Pancreas (tissue), 10 donors: ENCODE measurements at places on chromosomes 3 and 15. TPM values are rescaled to one million over a fixed set of nuclear protein-coding genes. Genes with fewer than 3 reads are reported as not detected.

DNA sequence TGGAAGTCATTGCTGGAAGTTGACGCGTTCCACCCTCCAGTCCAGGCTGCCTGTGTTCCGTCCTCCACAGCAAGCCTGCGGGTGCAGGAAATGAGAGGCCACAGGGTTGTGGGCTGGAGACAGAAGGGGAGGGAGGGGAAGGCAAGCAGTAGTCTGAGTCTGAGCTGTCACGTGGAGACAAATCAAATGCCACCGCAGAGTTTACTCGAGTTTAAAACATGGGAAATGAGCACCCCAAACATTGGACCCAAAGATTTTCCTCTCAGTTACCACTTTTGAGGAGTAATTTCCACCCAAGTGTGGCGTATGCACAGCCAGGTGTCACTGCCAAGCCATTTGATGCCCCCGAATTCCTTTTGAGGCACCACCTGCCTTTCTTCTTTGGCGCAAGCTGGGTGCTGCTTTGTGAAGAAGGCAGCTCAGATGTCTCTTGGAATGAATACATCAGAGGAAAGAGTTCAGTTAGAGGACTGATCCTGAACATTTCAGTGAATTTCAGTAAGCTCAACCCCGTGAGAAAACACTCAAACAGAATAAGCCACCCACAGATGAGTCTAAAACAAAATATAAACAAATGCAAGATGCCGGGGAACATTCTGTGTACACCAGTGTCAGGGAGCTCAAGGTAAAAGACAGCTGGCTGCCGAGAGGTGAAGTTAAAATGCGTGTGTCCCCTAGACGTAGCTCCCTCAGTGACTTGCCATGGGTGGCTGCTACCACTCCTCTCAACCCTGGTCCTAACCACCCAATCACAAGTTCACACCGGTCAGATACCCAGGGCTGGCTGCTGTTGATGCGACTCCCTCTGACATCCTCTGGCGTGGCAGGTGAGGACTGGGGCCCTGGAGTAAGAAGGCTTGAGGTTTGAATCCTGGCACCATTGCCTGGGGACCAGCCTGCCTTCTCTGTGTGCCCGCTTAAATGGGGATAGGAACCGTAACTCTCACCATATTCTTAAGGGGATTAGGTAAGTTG is 203.8 kb downstream of the UACA start:
- H3K4me1 ChIP-seq, result no peaks in the 10 kb centered on the region
- no peak overlapping the region for H3K27ac ChIP-seq

DNA sequence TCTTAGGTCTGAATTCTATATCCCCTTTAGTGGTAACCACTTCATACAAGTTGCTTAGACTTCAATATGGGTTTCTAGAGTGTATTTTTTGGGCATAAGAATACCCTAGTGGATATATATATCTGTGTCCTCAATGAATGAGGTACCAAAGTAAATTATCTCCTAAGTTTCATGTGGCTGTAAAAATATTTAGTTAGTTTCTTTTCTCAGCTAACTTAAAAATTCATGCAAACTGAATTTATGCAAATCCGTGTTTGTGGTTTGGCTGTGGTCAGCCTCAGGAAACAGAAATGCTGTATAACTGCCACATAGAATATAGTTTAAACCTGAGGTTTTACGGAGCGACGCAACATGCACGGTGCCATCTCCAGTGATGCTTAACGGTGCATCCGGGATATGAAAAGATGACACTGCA is 80.3 kb downstream of the PEX5L start:
- no peak overlapping the region for H3K4me3 ChIP-seq
- no peaks in the 10 kb centered on the region for H3K4me1 ChIP-seq
- H3K36me3 ChIP-seq, result no peaks in the 10 kb centered on the region
- no peak overlapping the region for H3K27ac ChIP-seq
- H3K27me3 ChIP-seq, result no peaks in the 10 kb centered on the region

DNA sequence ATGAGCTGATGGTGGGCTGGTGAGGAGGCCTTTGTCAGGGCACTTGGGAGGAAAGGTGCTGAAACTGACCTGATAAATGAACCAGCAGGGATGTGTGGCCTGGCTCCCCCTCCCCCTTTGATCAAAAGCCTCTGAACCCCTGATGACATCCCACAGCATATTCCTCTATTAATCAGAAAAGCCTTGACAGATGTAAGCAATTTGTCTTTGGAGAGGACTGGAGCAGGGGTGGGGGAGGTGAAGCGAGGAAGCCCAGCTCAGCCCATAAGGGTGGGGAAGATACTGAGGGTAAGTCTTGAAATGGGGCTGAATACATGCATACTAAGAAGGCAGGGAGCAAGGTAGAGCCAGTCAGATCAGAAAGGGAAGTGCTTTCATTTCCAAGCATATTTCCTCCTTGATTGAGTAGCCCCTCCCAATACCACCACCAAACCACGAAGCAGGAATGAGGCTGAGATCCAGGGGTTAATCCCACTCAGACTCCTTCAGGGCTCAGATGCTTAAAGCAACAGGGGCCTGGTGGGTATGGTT is 34.7 kb upstream of the MRPS22 start:
- no peaks in the 10 kb centered on the region for H3K36me3 ChIP-seq
- no peak for DNase-seq
- no peaks in the 10 kb centered on the region for H3K27me3 ChIP-seq
- H3K27ac ChIP-seq, result no peak overlapping the region
- H3K4me3 ChIP-seq, result no peak overlapping the region

DNA sequence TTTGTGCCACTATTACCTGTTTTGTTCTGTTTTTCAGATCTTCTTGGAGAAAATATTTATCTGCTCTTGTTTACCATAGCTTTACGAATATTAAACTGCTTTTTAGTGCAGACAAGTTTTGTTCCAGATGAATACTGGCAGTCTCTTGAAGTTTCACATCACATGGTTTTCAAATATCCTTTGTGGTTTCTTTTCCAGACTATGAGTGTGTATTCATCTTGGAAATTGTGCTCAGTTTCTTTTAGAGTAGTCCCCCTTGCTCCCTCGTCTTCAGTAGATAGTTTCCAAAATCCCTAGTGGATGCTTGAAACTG is 1.2 kb downstream of the PIGB start:
- H3K4me1 ChIP-seq, result peaks cover 25% of the 10 kb centered on the region
- no peak for DNase-seq
- H3K27me3 ChIP-seq, result no peaks in the 10 kb centered on the region
- H3K27ac ChIP-seq, result no peak overlapping the region
- no peaks in the 10 kb centered on the region for H3K36me3 ChIP-seq
- H3K4me3 ChIP-seq, result no peak overlapping the region

DNA sequence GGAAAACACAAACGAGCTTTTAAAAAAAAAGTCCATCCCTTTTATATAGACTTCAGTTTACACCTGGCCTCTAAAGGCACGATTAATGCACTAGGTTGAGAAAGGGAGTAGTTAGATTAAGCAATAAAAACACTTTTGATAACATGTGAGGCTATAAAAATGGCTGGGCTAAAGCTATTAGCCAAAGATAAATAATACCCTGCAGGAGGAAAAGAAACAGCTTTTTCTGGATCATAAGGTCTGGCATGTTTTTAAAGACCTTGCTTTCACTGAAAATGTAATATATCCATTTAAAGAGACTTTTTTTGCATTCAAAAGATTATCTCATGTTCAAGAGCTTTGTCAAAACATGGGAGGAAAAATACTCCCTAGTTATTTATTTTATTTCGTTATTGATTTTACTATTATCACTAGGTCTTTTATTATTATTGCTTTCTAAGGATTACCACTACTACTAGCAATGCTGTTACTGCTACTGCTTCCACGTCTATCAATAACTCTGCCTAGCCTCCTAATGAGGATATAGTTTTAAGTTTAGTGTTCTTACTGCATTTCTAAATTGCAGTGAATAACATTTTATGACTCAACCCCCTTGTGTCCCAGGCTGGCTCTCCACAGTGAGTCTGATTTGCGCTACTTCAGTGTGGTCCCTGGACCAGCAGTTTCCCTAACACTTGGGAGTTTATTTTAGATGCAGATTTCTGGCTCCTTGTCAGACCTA is 93.4 kb downstream of the THRB start:
- no peaks in the 10 kb centered on the region for H3K36me3 ChIP-seq
- H3K27me3 ChIP-seq, result no peaks in the 10 kb centered on the region
- DNase-seq, result no peak
- H3K4me1 ChIP-seq, result peaks cover 24% of the 10 kb centered on the region
- H3K27ac ChIP-seq, result no peak overlapping the region

GRCh38 chr3:31840252-31840651 is 140.8 kb downstream of the OSBPL10 start:
- H3K27ac ChIP-seq, result no peak overlapping the region
- H3K4me3 ChIP-seq, result no peak overlapping the region
- H3K36me3 ChIP-seq, result no peaks in the 10 kb centered on the region
- no peaks in the 10 kb centered on the region for H3K4me1 ChIP-seq
- no peak for DNase-seq
- H3K27me3 ChIP-seq, result no peaks in the 10 kb centered on the region

DNA sequence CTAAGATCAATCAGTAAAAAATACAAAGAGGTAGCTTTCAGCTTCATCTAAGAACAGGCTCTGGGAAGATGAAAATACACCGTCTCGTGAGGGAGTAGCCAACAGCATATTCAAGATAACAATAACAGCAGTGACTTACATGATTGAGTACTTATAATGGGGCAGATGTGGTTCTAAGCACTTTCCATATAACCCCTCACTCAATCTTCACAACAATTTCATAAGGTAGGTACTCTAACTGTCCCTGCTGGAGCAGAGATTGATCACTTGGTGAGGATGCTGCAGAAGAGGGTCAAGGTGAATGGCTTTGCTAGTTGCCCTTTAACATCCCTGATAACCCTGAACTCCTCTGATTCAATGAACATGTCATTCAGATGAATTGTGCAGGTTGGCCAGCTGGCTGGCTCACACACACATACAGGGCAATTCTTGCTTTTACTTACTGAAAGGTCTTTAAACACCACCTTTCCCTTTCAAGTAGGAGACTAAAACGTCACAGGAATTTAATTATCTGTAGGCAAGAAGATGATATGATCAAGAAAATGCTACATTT is 984.2 kb upstream of the CFAP20DC start:
- no peaks in the 10 kb centered on the region for H3K36me3 ChIP-seq
- no peak for DNase-seq
- no peak overlapping the region for H3K4me3 ChIP-seq
- no peak overlapping the region for H3K27ac ChIP-seq
- H3K27me3 ChIP-seq, result no peaks in the 10 kb centered on the region

ACKR2 gene
- 0.37 TPM for total RNA-seq

OR5H14 gene
- not detected for total RNA-seq

CD86 gene
- 3.6 TPM for total RNA-seq

DNA sequence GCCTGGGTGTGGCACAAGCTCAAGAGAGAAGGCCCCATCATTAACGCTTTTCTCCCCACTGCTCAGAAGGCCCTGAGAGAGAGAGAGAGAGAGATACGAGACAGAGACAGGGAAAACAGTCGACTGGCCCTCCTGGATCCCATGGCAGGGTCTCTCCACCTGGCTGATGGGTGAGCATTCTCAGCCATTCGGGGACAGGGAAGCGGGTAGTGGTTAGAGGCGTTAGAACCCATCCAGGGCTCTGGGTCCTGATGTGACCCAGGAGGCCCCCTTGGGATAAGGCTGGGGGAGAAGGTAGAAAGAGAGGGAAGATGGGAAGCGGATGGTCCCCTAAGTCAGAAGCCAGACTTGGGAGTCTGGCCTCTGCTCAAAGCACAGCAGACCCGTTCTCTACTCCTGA is 7.9 kb downstream of the TGM5 start:
- no peaks in the 10 kb centered on the region for H3K27me3 ChIP-seq
- no peaks in the 10 kb centered on the region for H3K36me3 ChIP-seq
- no peak overlapping the region for H3K27ac ChIP-seq
- DNase-seq, result no peak
- H3K4me3 ChIP-seq, result no peak overlapping the region

RASL12 gene
- total RNA-seq, result 1.6 TPM

PCOLCE2 gene
- total RNA-seq, result 0.47 TPM

SLC49A4 gene
- total RNA-seq, result 11.9 TPM

DNA sequence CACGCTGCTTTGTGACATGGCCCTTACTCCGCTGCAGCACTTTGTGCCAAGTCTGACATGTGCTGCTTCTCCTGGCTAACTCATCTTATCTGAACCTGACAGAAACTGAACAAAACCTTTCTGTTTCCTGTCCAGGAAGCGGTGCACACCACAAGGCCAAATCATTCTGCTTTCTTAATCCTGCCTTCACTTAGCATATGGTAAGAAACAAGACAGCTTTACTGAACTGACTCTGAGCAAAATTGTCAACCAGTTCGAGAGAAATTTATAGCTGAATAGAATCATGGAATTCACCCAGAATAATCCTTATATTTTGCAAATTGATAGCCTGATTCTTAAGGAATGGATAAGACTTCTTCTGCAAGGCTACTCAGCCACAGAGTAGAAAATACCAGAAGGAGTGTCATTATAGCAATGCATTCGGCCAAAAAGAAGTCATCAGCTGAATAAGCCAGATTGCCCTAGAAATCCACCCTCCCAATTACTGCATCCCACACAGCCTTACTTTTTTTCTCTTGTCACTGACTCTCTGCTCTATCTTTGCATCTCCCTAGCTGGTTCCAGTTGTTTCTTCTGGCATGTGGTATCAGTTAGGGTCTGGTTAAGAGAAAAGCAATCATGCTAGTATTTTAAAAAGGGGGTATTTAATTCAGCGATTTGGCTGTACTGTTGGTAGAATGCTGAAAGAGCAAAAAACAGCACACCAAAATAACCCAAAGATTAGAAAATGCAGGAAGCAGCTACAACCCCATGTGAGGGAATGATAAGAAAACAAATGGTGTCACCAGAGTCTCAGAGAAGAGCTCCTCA is 41.6 kb upstream of the STRIT1 start:
- H3K27ac ChIP-seq, result no peak overlapping the region
- no peaks in the 10 kb centered on the region for H3K36me3 ChIP-seq
- no peaks in the 10 kb centered on the region for H3K4me1 ChIP-seq
- no peak for DNase-seq
- no peak overlapping the region for H3K4me3 ChIP-seq

- no peaks in the 10 kb centered on the region for H3K4me1 ChIP-seq
- no peaks in the 10 kb centered on the region for H3K36me3 ChIP-seq
- no peak overlapping the region for H3K4me3 ChIP-seq
- DNase-seq, result no peak
- no peaks in the 10 kb centered on the region for H3K27me3 ChIP-seq
These were observed 30.1 kb downstream of the SH3GL3 start for GRCh38 chr15:83477172-83477807.

GRCh38 chr3:36257158-36257852 is 123.0 kb upstream of the STAC start:
- H3K4me1 ChIP-seq, result no peaks in the 10 kb centered on the region
- no peak overlapping the region for H3K27ac ChIP-seq
- no peaks in the 10 kb centered on the region for H3K27me3 ChIP-seq
- DNase-seq, result no peak
- no peaks in the 10 kb centered on the region for H3K36me3 ChIP-seq
